ENCODE measurements at places on chromosomes 1 and 21. TPM values are rescaled to one million over a fixed set of nuclear protein-coding genes. Genes with fewer than 3 reads are reported as not detected.

DLGAP3 gene
- 0.23 TPM for total RNA-seq

KRTAP19-3 gene
- total RNA-seq, result not detected

AKR7A3 gene
- total RNA-seq, result 3.1 TPM

TMEM200B gene
- 28.3 TPM for total RNA-seq

SMIM11 gene
- total RNA-seq, result 16.9 TPM

Data from mesothelial cell of epicardium (in vitro differentiated cells).